SK-N-MC (cell line): ENCODE measurements at places on chromosomes 11 and 22.

- no peak for DNase-seq
These were observed 59.7 kb upstream of the TCF20 start for GRCh38 chr22:42330170-42330569.

DNA sequence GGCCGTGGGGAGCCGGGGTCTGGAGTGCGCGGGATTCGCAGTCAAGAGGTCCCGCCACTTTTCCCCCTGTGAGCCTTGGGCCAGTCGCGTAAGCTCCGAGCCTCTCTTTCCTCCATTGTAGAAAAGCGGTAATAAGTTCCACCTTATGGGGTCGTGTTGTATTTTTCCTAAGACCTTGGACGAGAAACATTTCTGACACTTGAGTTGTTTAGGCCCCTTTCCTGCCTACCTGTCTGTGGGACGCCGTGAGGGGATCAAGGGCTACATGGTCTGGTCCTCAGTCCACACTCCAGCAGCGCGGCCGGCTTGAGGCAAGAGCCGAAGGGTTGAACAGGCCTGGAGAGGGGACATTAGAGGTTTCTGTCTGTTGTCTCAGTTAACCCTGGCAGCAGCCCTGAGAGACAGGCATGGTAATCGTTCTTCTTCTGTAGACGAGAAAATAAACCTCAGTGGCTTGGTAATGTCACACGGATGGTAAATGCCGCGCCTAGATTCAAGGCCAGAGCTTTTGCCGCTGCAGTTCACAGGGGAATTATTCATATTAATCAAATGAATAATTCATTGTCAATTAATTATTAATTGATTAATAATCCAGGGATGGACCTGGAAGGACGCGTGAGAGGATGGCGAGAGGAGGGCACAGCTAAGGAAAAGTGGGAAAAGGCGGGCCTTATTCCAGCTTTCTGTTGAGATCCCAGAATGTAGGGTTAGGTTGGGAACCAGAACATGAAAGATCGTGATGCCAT lies 545 bp downstream of the FEN1 start:
- no peak for DNase-seq

GRCh38 chr22:28013611-28014010 lies 94.6 kb upstream of the PITPNB start:
- no peak for DNase-seq

DNA sequence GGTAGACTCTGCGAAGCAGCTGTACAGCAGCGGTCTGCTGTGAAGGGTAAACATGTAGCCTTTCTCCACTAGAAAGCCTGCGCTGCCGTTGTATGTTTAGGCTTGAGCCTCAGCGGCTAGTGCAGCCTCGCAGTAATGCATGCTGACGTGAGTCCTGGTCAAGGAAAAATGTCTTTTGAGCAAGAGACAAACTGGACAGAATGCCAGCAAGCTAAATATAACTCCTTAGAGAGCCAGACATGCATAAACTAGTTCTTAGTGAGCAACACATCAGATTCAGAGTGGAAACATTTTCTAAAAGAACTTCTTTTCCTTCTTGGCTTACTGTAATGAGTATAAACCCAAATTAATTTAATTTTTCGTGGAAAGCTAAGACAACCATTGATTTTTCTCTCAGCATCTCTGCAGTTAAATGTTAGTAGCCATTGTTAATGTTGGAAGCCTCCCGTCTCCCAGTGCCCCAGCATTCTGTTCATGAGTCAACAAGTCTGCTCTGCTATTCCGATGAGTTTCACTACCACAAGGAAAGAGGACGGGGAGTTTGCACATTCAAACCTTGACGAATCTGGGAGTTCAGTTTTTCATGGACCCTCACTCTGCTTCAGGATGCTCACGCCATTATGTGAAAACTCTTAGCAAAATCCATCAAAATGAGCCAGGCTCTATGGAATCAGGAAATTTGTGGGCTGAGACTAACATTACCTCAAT lies 51.4 kb downstream of the JAM3 start:
- DNase-seq = no peak

DNA sequence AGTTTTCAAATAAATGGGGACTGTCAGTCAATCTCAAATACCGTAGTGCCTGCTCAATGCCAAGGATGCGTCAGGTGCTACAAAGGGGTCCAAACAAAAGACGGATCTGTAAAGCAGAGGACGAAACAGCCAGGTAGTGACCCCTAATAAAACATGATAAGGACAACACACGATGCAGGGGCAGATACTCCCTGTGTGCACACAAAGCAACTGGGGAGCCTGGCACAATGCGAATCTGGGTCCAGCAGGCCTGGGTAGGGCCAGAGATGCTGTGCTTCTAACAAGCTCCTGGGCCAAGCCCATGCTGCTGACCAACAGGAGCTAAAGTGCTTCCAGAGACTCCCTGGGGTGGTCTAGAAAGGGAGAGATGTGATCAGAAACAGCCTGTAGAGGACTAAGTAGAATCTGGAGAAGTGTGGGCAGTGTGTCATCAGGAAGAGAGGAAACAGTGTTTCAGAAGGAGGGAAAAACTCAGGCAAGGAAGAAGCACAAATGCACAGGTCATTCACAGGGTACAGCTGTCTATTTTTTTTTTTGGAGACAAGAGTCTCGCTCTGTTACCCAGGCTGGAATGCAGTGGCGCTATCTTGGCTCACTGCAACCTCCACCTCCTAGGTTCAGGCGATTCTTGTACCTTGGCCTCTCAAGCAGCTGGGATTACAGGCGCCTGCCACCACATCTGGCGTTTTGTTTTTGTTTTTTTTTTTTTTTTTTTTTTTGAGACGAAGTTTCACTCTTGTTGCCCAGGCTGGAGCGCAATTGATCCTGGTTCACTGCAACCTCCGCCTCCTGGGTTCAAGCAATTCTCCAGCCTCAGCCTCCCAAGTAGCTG lies 74.5 kb downstream of the MICAL3 start:
- DNase-seq = no peak

- DNase-seq = no peak
These were observed 10.0 kb downstream of the ELFN2 start for GRCh38 chr22:37417264-37417663.

- DNase-seq = no peak
These were observed 287.9 kb upstream of the MTNR1B start for GRCh38 chr11:92681586-92681985.

GRCh38 chr22:50146439-50147238 lies 23.9 kb upstream of the PANX2 start:
- no peak for DNase-seq

GRCh38 chr11:77130763-77131513 lies 2.9 kb downstream of the MYO7A start:
- DNase-seq = no peak

GRCh38 chr11:85377901-85378300 lies 249.2 kb downstream of the DLG2 start:
- no peak for DNase-seq

- no peak for DNase-seq
These were observed 18.7 kb upstream of the PANX2 start for GRCh38 chr22:50151571-50152537.

GRCh38 chr11:17724020-17724908 lies 4.9 kb downstream of the MYOD1 start:
- DNase-seq = no peak

GRCh38 chr11:117855186-117855845 lies 21.1 kb downstream of the FXYD6 start:
- no peak for DNase-seq

DNA sequence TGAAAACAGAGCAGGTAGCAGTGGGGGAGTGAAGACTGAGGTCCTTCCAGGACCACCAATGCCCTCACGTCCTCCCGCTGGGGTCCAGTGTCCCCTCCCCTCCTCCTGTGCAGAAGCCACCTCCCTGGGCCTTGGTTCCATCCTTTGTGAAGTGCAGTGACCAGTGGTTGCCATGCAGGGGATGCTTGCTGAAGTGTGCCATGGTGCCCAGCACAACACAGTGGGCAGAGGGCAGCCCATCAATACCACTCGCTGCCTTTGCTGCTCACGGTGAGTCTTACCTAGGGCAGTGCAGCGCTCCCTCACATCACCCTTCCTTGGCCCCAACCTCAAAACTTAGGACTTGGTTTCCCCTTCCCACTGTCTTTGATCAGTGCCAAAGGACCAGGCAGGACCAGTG lies 12.9 kb downstream of the MYEOV start:
- DNase-seq = no peak

- no peak for DNase-seq
These were observed 7.0 kb upstream of the RRM1 start for GRCh38 chr11:4087551-4087950.

DNA sequence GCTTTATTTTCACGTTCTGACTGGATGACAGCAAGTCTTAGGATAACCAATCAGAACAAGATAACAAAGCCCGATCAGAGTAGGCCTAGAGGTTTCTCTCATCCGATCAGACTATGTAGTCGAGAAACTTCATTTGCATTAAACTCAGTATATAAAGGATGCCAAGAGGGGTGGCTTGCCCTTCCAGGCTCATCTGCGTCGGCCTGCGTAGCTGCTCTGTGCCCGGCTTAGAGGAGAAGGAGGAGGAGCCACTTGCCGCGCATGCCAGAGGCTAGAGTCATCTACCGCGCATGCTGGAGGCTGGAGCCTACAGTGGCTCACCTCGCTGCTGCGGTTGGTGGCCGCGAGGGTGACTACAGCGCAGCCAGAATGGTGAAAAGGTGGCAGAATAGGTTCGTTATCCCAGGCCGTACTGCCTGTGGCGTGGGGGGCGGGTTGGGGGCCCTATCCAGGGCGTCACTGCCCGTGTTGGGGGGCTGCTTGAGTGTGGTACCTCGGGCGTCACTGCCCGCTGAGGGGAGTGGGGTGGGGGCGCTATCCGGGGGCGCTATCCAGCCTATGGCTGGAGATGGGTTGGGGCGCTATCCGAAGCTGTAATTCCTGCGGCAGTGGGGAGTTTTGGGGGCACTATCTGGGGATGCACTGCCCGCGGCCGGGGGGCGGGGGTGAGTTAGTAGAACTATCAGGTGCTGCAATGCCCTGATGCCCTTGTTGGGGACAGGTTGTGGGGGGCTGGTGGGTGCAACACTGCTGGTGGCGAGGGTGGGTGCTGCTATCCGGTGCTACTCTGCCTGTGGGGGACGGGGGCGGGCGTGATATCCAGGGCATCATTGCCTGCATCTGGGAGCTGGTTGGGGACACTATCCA lies at the start of gene RFPL2:
Gene RFPL2 (minus strand): TSS at position 218 of the 867 bp plus-strand sequence. CDS start 2,622 bp downstream, outside the sequence.
- DNase-seq = no peak

GRCh38 chr11:69157156-69157821 lies 1.6 kb downstream of the SMIM38 start:
- no peak for DNase-seq

GRCh38 chr22:31333641-31334040 lies 12.5 kb downstream of the PATZ1 start:
- no peak for DNase-seq

GRCh38 chr11:12258451-12258850 lies 118.9 kb upstream of the PARVA start:
- no peak for DNase-seq

GRCh38 chr11:134640536-134640935 lies 228.5 kb upstream of the B3GAT1 start:
- DNase-seq = no peak

DNA sequence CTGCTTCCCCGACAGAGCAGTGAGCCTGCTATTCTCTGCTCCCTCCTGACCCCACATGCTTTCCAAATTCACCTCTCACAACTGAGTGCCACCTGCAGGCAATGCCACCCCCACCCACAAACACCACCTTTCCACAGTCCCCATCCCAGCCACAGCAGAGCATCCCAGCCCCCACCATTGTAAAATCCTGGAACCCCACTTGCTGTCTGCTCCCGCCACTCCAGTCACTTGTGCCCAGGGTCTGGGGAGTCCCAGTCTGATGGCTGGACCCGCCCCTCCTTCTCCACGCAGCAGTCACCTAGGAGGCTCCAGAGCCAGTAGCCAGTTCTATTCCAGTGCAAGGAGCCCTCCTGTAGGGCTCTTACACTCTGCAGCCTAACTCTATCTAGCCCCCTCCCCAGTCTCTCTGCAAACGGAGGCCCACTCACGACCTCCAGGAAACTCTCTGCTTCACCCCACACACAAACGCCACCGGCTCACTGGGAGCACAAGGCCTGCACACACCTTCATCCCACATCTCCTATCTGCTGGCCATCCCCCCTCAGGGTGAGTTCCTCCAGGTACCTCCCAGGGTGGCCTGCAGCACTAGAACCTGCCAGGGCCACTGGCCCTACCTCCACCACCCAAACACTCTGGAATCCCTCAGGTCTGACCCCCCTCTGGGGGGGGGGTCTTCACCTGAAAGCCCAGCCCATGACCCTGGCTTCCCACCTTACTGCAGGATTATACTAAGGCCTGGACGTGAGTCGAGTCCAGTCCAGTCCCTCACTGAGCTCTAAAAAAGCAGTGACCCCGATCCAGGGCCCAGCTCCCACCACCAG lies 1.4 kb downstream of the GNB1L start:
- DNase-seq = no peak

DNA sequence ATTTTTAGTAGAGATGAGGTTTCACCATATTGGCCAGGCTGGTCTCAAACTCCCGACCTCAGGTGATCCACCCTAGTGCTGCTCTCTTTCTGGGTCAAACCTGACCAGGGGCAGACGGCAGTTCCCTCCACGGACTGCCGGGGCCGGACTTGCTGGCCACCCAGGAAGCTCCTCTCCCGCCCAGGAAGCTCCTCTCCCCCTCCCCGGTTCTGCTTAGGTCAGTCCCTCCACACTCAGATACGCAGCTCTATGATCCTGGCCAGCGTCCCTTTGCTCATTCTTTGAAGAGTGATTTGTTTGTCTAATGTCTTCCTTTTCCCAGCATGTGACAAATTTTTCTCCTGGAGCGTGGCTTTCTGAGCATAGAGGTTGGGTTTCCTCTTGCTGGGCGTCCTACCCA lies 125.3 kb upstream of the B3GAT1 start:
- no peak for DNase-seq

- DNase-seq = no peak
These were observed 310.9 kb upstream of the ANO3 start for GRCh38 chr11:26021017-26021416.

DNA sequence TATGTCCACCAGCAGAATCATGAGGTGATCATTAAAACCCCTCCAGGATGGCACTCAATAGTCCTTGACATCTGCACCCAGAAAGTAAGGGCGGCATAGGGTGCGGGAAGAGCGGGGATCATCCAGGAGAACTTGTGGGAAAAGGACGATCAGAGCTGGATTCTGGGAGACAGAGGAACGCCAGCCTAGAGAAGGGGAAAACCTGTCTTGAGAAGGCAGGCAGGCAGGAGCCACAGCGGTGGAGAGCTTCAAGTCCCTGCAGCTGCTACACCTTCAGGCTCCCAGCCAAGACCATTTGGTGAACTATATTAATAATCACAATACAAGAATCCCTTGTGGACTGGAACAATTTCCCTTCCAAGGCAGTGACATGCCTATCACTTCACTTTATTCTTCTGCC lies 134.3 kb downstream of the BUD13 start:
- DNase-seq = no peak

DNA sequence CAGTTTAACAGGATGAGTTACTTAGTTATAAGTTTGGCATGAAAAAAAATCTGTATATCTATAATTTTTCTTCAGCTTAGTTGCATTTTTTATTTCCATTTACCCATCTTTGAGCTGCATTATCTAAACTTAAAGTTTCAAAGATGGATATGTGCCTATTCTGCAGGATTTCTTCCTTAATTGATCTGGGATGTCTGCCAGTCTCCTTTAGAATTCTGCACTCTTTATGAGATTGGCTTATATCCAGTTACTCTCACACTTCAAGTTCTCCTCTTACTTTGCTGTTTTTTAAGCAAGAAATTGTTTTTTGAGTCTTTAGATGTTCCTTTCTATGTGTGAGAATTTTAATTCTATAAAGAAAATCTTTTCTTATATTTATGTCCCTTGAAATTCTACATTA lies 5.1 kb upstream of the PDGFD start:
- no peak for DNase-seq
